NCI-H510A treated with DMSO at 0.1 percent for 48 hours (cell line): ENCODE measurements at places on chromosomes 16 and 17.

- DNase-seq: no peak
Observed at GRCh38 chr17:83127431-83128160, 48.2 kb downstream of the METRNL start.

- no peak for DNase-seq
Observed at GRCh38 chr17:83064732-83065659, 14.4 kb upstream of the METRNL start.

DNA sequence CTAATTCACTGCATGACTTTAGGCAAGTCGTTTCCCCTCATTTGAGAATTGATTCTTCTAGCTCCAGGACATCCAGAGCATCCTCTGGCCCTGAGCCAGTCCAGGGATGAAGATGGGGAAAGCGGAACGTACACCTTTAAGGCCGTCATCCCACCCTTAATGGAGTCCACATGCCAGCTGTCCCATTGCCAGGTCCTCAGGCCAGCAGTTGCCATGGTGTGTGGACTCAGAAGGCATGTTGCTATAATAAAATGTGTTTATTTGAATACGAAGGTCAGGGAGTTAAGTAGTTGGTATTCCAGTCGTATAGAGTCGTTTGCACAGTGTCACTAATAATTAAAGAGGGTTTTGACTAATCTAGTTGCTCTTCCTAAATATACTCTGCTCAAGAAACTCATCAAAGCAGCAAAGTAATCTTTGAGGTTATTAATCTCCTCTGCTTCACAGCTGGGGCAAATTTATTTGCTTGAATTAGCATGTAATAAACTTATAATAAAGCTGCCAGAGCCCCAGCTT is 30.4 kb downstream of the CCDC182 start:
- DNase-seq: no peak

GRCh38 chr16:23504453-23505179 is 5.7 kb downstream of the GGA2 start:
- DNase-seq: no peak

GRCh38 chr17:66964930-66965800 is 658 bp downstream of the CACNG4 start:
- peak; percentile 23 for DNase-seq

DNA sequence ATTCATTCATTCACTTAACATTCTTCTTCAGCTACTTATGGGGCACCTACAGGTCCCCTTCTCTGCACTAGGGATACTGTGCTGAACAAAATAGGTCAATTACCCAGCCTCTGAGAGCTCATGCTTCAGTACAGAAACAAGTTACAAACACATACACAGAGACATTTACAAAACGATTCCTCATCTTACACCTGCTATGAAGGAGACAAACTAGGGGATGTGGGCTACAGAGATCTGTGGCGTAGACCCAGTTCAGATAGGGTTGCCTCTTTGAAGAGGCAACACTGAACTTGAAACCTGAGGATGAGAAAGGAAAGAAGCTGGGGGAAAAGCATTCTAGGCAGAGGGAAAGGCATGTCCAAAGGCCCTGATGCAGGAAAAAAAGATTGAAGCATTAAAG is 5.2 kb downstream of the IL21R start:
- DNase-seq: no peak

DNA sequence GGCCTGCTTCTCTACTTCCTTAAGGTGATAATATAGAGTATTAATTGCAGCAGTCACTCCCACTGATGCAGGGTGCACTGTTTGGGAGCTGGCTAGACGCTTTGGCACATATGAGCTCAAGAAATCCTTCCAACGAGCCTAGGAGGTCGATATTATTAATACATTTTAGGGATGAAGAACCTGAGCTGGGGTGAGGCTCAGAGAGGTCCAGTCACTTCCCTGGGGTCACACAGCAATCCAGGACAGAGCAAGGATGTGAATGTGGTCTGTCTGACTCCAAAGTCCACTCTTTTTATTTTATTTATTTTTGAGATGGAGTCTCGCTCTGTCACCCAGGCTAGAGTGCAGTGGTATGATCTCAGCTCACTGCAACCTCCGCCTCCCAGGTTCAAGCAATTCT is 156.4 kb upstream of the CDC42EP4 start:
- DNase-seq: no peak

- no peak for DNase-seq
Observed at GRCh38 chr16:49022351-49022963, 259.2 kb downstream of the CBLN1 start.

GRCh38 chr17:33120103-33120502 is 128.5 kb downstream of the SPACA3 start:
- DNase-seq: no peak

GRCh38 chr17:50774225-50774803 is 7.0 kb upstream of the ANKRD40CL start:
- DNase-seq: no peak

GRCh38 chr17:2564877-2565276 is 28.6 kb upstream of the PAFAH1B1 start:
- DNase-seq: no peak
